ENCODE measurements at places on chromosomes 2 and 18. TPM values are rescaled to one million over a fixed set of nuclear protein-coding genes. Genes with fewer than 3 reads are reported as not detected.

- DNase-seq = no peak
- no peaks in the 10 kb centered on the region for H3K36me3 ChIP-seq
- H3K4me1 ChIP-seq = no peaks in the 10 kb centered on the region
- no peaks in the 10 kb centered on the region for H3K27me3 ChIP-seq
- no peak overlapping the region for H3K27ac ChIP-seq
These were observed 214.2 kb downstream of the CALCRL start for GRCh38 chr2:187233811-187234210.

GRCh38 chr2:6960659-6961058 is 43.4 kb downstream of the RNF144A start:
- no peak overlapping the region for H3K27ac ChIP-seq
- no peak overlapping the region for H3K4me3 ChIP-seq
- H3K4me1 ChIP-seq = peaks cover 20% of the 10 kb centered on the region
- H3K27me3 ChIP-seq = no peaks in the 10 kb centered on the region

- no peak overlapping the region for H3K27ac ChIP-seq
- no peak overlapping the region for H3K4me3 ChIP-seq
- H3K4me1 ChIP-seq = peaks cover 4% of the 10 kb centered on the region
These were observed 62.1 kb upstream of the SLC16A14 start for GRCh38 chr2:230130668-230131364.

GRCh38 chr2:32168513-32168912 is 2.8 kb downstream of the SLC30A6 start:
- peaks cover 48% of the 10 kb centered on the region for H3K36me3 ChIP-seq
- H3K4me3 ChIP-seq = no peak overlapping the region
- DNase-seq = no peak
- peaks cover 36% of the 10 kb centered on the region for H3K4me1 ChIP-seq

DNA sequence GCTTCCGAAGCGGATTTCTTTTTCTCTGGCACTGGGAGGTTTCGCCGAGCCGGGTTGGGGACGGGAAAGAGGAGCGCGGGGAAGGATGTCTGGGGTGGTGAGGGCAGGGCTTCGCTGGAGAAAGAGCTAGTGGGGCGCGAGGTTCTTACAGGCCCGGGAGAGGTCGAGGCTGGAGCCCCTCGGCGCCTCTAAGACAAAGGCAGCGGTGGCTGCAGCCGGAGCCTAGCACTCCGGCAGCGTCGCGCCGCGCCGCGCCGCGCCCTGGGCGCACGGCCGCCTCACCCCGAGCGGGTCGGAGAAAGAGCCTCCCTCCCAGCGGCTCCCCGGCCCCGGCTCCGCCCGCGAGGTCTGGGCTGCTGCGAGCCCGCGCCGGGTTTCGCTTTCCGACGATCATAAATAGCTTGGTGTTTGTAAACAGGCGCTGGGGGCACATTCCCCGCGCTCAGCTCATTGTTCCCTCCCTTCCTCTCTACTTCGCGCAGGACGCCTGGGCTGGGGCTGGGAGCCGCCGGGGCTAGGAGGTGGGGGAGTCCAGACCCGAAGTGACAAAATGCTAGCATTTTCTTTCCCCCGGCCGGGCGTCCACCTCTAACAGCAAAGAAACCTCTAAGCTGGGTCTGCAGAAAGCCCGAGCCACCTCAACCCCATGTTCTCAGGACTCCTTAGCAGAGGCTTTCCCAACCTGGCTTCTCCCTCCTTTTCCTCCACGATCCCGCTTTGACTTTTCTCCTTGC is 813 bp upstream of the MEIS1 start:
- DNase-seq = no peak
- peaks cover 85% of the 10 kb centered on the region for H3K27me3 ChIP-seq
- H3K36me3 ChIP-seq = peaks cover 3% of the 10 kb centered on the region
- H3K27ac ChIP-seq = no peak overlapping the region

GRCh38 chr2:203706403-203706802 is at the start of gene CD28:
Gene CD28, plus strand, starts transcription at chr2:203706639. Its CDS starts 58 bp downstream, at chr2:203706697.
- peak; percentile 88 for DNase-seq
- H3K4me3 ChIP-seq = peak within 1 kb of the TSS; percentile 89
- peaks cover 57% of the 10 kb centered on the region for H3K4me1 ChIP-seq
- no peaks in the 10 kb centered on the region for H3K27me3 ChIP-seq
- peak within 1 kb of the TSS; percentile 100 for H3K27ac ChIP-seq
- H3K36me3 ChIP-seq = peaks cover 31% of the 10 kb centered on the region

- no peaks in the 10 kb centered on the region for H3K27me3 ChIP-seq
- H3K27ac ChIP-seq = no peak overlapping the region
- DNase-seq = no peak
- no peak overlapping the region for H3K4me3 ChIP-seq
These were observed 515.3 kb upstream of the DCC start for GRCh38 chr18:51824746-51825145.

GRCh38 chr2:164079258-164079657 is 343.4 kb upstream of the FIGN start:
- H3K27me3 ChIP-seq = no peaks in the 10 kb centered on the region
- H3K27ac ChIP-seq = no peak overlapping the region
- no peak for DNase-seq

DNA sequence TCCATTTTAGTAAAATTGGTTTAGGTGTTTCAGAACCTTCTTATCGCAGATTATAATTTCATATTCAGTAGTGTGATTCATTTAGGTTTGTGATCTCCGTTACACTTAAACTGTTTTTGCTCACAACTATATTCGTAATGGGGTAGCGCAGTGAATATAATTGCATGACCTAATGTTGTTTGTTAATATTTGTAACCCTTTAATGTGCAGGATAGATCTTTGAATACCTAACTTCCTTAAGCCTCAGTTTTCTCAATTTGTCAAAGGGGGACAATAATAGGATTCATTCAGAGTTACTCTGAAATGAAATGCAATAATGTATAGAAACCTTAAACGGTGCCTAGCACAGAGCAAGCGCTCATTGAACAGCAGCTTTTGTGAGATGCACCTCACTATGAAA is 558 bp upstream of the ZDBF2 start:
- DNase-seq = no peak
- H3K36me3 ChIP-seq = peaks cover 3% of the 10 kb centered on the region
- peak overlapping the region; percentile 83 for H3K4me3 ChIP-seq

GRCh38 chr2:178882666-178883440 is 75.6 kb upstream of the TTN start:
- no peak overlapping the region for H3K4me3 ChIP-seq
- no peaks in the 10 kb centered on the region for H3K36me3 ChIP-seq
- no peaks in the 10 kb centered on the region for H3K4me1 ChIP-seq
- DNase-seq = no peak
- no peak overlapping the region for H3K27ac ChIP-seq

The FTCDNL1 gene
- total RNA-seq = 2.6 TPM

The LCT gene
- total RNA-seq = 0.53 TPM

The FAM237A gene
- total RNA-seq = not detected

The SERPINB4 gene
- total RNA-seq = not detected

All from activated T-helper 2 cell treated with anti-CD3 and anti-CD28 coated beads, Interferon-gamma antibody, Interleukin-2, Interleukin-4, amounts not matched to agents 10 μg/mL and 5 μg/mL and 100 μg/mL, durations not matched to agents 14 hours and 24 hours and 36 hours (primary cell).